ENCODE measurements at places on chromosomes 2 and 18.

DNA sequence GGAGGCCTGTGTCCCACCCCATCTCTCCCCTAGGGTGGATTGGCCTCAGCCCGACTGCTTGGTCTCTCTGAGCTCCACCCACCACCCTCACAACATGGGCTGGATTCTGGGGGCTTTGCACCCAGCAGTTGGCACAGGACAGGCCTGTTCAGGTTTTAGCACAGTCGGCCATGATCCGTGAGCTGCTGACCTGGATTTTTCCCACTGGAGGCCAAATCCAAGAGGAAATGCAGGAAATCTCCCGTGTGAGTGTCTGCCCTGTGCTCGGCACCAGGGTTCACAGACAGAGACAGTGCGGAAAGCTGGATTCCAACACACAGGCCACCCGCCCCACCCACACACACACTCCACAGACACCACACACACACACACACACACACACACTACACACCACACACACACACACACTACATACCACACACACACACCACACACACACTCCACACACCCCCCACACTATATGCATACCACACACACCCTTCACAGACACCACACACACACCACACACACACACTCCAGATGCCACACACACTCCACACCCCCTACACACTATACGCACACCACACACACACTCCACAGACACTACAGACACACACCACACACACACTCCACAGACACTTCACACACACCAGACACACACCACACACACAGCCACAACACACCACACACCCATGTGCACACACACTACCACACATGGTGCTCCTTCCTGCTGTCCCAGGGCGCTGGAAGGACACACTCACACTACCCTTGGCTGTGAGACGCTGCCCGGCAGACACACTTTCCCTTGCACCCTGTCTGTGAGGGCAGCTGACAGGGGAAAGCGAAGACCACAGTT is 14.1 kb downstream of the MBP start:
- no peak for DNase-seq

DNA sequence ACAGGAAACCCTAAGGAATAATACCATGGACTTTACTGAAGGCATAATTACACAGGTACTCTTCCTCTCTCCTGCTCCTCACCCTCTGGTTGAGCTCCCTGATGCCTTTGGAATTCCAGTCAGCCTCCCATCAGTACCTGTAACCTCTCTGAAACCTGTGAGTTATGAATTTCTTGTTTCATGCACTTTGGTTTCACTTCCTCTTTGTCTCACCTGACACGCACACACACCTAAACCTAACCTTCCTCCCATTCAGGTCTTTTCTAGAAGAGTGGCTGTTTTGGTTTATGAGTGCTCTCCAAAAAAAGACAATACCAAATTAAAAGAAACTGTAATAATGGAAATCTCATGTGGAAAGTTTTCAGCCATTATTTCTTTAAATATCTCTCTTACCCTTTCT is 451.3 kb upstream of the VWC2L start:
- no peak for DNase-seq

DNA sequence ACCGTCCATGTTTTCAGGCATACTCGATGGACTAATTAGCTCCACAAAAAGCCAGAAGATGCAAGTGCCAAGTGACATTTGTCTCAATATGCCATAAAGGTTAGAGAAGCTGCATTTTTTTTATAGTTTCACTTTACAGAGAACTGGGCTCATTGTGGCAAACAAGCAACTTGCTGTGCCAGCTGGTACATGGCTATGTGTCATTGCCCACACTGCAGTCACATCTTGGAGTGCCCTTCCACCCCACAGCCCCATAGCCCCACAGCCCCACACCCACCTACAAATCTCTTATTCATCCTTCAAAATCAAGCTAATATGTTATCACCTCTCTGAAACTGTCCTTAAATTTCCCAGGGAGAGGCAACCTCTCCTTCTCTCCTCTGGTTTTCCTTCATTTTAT is 451.9 kb downstream of the ARHGAP15 start:
- DNase-seq = no peak

DNA sequence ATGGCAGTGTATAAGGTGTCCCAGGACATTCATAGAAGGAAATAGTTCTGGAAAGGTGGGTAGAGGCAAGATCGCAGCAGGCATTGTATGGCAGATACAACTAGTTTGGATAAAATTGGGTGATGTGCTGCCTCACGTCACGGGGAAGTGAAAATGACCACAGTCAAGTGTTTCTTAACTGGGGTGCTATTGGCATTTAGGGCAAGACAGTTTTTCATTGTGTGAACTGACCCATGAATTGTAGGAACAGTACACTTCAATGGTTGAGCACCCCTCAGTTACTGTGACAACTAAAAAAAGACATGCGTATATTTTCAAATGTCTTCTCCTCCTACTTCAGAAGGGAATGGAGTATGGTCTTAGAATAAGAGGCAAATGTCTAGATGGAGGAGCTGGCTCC is 22.3 kb upstream of the CYRIA start:
- DNase-seq = no peak

GRCh38 chr18:7957297-7957696 is 390.2 kb downstream of the PTPRM start:
- no peak for DNase-seq

DNA sequence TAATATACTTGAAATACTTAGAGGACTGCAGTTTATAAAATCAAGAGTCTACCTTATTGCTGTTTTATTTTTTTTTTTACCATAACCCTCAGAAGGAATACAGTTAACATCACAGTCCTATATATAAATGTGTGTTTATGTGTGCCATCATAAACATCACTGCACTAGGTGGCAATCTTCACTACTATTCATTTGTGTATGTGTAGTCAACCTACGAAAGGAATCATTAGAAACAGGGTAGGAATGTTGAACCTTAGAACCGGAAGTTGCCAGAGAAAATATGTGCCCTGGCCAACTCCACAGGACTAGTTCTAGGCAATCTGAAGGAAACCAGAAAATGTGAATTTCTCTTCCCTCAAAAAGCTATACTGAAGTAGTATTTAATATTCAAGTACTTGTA is 3.4 kb downstream of the GEN1 start:
- DNase-seq = peak; percentile 81

DNA sequence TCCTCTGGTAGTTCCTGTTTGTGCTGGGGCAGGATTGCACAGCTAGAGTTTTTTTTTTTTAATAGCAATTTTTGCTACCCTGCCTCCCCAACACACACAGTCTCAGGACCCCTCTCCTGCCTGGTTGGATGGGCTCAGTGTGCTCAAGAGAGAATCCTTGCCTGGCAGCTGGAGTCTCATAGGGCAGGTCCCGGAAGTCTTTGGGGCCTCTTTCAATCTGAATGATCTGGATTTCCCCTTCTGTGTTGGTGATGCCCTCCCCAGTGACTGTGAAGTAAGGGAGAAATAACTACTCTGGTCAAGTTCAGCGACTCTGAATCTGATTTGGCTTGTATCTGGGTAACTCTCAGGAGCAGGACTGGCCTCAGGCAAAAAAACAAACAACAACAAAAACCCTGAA is 220.6 kb upstream of the LRRTM1 start:
- no peak for DNase-seq

GRCh38 chr2:54164106-54164505 is 48.7 kb downstream of the ACYP2 start:
- no peak for DNase-seq

DNA sequence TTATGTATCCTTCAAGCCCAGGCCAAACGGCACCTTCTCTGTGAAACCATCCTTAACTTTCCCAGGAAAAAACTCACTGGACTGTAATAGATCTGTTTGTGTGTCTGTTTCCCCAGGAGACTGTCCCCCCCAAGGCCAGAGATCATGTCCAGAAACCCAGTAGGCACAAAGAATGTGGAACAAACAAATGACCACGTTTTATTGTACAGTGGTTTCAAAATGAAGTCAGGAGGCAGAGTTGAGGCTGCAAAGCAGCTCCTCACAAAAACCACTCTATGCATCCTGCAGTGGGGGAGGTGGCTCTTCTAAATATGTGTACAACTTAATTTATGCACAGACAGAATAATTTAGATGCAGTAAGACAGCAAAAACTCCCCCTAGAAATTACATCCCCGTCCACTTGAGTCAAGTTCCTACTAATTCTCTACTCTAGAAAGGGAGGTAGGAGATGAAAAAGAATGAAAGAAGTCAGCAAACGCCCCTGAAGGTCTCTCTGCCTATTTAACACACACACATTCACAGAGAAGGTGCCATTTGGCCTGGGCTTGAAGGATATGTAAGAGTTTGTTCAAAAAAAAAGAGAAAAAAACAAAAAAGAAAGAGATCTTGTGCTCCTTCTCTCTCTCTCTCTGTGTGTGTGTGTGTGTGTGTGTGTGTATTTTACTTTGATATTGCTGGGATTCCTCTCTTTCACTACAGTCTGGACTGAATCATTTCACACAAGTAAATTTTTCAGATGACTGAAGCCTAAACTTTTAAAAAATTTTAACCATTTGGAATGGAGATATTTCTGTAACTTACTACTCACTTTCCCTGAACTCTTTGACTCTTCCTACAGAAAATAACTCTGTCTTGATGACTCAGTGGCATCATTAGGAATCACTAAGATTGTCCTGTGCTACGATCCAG is 19.5 kb downstream of the BCL2 start:
- peak; percentile 26 for DNase-seq

DNA sequence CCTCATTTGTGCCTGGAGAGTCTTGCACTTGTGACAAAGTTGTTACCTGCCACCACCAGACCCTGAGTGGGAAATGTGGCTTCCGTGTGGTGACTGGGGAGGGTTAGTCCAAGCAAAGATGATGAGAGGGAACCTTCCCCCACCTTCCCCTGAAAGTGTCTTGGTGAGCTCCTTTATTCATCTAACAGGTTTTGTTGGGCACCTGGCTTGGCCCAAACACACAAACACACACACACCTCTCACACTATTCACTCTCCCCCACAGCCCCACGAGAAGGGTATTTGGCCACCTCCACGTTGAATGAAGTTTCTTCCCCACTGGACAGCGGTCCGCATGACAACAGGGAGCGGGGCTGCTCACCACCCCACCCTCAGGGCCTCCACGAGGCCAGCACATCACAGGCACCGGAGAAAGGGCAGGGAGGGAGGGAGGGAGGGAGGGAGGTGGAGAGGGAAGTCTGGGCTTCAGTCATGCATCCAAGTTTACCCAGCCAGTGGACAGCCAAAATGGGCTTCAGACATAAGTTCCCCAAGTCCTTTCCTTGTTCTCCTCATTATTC is 1.4 kb downstream of the CIB4 start:
- no peak for DNase-seq

DNA sequence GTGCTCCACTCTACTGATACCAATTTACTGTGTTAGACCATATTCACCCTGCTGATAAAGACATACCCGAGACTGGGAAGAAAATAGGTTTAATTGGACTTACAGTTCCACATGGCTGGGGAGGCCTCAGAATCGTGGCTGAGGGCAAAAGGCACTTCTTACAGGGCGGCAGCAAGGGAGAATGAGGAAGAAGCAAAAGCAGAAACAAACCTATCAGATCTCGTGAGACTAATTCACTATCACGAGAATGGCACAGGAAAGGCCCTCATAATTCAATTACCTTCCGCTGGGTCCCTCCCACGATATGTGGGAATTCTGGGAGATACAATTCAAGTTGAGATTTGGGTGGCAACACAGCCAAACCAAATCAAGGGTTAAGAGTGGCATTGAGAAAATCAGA is 65.2 kb downstream of the LDLRAD4 start:
- no peak for DNase-seq

DNA sequence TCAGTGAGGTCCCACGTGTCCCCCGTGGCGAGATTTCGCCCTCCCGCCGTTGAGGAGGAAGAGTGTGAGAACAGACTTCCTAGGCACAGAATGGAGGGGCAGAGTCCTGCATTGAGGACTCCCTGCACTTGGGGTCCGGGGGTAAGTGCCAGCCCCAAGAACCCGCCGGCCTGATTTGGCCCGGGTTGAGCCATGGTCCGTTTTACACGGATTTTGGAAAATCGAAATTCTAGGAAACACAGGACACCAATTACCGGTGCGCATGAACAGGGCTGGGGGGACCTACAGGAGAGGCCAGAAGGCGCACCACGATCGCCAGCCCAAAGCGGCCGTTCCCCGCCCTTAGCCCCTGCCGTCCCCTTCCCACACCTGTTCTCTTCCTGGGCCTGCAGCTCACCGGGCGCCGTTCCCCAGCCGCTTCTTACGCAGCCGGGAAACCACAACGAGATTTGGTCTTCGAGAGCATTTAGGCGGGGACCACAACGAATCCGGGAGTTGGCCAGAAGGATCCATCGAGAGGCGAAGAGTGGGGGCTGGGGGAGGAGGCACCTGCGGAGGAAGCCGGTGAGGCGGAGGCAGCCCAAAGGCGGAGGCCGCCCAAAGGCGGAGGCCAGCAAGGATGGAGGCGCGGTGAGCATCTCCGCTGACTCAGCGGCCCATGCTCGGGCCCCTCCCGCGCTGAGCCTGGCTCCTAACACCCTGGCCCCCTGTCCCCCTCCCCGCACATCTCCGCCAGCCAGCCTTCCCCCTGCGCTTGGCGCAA is 464 bp upstream of the TLX2 start:
- DNase-seq = no peak

DNA sequence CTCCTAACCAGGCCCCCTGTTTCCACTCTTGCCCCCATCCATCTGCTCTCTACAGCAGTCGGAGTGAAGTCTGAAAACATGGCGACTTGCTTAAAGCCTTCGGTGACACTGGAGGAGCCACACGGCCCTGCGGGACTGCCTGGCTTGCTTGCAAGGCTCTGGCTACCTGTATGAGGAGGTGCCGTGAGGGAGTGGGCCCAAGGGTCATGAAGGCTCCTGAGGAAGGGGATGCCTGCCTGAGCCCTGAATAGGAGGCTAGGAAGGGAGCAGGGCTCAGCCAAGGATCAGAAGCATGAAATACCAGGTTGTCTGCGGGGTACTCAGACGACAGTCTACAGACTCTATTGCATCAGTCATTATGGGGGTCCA is 75.4 kb downstream of the EMX1 start:
- no peak for DNase-seq

- DNase-seq = peak; percentile 24
Measured at GRCh38 chr2:85042330-85042729, 71.4 kb downstream of the KCMF1 start.

- no peak for DNase-seq
Measured at GRCh38 chr2:114068438-114068837, 178.5 kb downstream of the ACTR3 start.

DNA sequence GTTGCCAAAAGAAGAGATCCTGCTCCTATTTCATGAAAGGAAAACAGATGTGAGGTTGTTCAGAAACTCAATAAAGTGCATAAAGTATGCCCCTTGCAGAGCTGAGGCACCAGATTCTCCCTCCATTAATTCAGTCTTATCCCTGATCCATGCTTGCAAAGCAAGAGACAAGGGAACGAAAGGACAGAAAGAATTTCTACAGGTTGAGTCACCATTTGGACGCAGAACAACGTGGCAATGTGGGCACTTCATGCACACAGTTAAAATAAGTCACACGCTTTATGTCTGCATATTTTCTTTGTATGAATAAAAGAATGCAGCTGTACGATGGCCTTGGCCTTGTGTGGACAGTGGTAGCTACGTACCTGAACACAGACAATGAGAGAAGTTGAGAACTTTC is 321.7 kb upstream of the REV1 start:
- DNase-seq = peak; percentile 30

GRCh38 chr2:10810202-10811161 is 2.1 kb downstream of the PDIA6 start:
- peak; percentile 55 for DNase-seq
